ENCODE measurements at places on chromosomes 5 and 9.

- DNase-seq, result no peak
These were observed 28.6 kb upstream of the RAB14 start for GRCh38 chr9:121230256-121230655.

DNA sequence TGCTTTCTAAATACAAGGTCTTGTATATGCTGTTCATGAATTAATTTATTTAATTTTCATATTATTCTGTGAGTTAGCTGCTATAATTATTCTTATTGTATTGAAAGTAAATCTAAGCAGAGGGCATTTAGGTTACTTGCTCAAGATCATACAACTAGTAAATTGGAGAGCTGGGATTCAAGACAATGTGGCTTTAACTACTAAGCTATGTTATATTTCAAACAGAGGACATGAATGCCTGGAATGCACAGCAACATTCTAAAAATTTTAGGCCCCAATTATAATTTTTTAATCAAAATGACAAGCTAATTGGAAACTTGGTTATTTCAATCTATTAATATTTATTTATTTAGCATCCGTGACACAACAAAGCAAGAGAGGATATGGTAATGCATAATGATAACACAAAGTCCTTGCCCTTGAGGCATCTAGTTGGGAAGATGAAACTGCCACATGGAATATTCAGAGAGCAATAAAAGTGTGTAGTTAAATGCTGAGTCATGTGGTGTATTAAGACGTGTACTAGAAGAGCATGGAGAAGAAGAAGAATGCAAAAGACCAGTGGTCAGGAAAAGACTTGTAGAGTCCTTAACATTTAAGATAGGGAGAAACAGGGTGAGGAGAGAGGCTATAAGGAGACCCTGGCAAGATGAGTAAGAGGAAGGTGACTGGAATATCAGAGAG is 24.4 kb downstream of the CTXN3 start:
- no peak for DNase-seq

GRCh38 chr5:81208904-81209303 is 24.2 kb upstream of the CKMT2 start:
- no peak for DNase-seq

GRCh38 chr5:156482818-156483217 is 155.9 kb downstream of the SGCD start:
- no peak for DNase-seq

DNA sequence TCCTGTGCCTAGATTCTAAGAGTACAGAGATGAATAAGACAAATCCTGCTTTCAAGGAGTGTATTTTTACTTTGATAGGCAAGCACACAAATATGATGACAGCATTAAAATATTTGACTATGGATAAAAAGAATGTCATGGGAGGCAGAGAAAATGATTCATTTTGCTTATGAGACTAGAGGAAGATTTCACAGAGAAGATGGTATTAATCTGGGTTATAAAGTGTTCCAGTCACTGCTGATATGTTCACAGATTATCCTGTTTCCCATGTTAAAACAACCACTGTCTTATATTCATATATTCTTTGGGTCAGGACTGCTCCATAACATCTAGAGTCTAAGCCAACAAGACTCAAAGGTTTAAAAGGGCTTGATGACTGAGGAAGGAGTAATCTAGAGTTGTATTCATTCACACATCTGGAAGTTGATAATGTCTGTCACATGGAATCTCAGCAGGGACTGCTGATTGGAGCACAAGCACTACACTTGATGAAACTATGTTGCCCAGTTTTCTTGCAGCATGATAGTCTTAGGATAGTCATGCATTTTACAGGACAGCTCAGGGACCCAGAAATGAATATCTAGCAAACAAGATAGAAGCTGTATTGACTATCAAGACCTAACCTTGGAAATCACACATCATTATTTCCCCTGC is 79.3 kb downstream of the STARD4 start:
- no peak for DNase-seq

- no peak for DNase-seq
These were observed 16.1 kb upstream of the RAB14 start for GRCh38 chr9:121217609-121218292.

DNA sequence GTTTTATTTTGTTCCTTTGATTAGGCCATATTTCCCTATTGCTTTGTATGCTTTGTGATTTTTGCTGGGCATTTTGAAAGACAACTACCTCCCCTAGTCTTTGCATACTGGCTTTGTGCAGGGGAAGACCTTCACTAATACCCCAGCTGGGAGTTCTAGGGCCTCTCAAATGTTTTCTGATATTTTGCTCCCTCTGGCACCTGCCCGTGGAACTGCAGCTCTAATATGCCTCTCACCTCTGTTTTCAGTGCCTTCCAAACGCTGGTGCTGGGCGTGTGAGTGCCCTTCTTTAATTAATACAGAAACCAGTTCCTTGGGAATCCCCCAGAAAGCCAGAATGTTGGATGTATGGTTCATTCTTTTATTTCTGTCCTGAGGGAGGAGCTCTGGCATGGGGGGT is 204.5 kb downstream of the COMMD10 start:
- no peak for DNase-seq

DNA sequence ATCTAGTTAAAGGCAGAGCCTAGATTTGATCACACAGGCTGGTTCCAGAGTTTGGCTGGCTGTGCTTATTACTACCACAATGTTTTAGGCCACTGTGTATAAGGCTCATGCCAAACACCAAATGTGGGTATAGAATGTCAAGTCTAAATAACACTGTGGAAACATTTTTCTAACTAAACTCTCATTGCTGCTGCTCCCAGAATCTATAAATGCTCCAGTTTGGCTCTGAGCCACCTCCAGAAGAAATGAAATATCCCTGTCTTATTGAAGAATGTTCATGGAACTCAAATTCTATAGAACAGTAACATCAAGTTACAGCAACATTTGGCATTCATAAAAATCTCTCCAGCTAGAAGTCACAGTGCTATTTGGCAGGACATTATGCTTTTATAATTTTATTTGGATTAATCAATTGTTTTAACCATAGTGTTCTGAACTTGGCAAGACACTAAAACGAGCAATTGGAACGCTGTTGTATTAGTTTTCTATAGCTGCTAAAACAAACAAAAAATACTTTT is 178.1 kb upstream of the COX7C start:
- no peak for DNase-seq

- DNase-seq, result no peak
These were observed 92.6 kb downstream of the LIFR start for GRCh38 chr5:38463634-38464521.

DNA sequence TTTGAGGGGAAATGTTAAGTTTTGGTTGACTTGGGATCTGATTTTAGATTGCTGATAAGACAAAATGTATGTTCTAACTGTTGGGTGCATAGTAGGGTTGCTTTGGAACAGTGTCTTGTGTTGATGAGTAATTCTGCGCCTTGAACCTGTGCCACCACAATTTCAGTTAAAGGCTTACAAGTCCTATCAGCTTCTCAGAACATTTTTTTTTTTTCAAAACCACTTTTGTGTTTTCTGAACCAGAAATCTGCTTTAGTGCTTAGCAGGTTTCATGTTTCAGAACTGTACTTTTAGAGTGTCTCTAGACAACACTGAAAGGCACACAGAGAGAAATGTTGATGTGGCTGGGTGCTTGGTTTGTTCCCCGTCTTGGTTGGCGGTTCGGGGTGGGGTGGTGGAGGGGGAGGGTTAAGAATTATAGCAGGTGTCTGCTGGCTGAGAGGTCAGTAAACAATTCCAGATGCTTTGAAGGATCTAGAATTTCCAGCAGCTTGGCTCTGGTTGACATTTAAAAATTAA is 84.6 kb downstream of the ANKRD55 start:
- DNase-seq, result no peak

- DNase-seq, result no peak
These were observed 102.2 kb downstream of the PSAT1 start for GRCh38 chr9:78399153-78399552.

- no peak for DNase-seq
These were observed 106.1 kb upstream of the ICE1 start for GRCh38 chr5:5316334-5316733.
